Activated T-helper 2 cell treated with anti-CD3 and anti-CD28 coated beads, Interferon-gamma antibody, Interleukin-2, Interleukin-4, amounts not matched to agents 10 μg/mL and 5 μg/mL and 100 μg/mL, durations not matched to agents 14 hours and 24 hours and 36 hours (primary cell): ENCODE measurements at places on chromosomes 13 and 19.

GRCh38 chr19:31109636-31110035, 239.6 kb downstream of the TSHZ3 start:
- DNase-seq = no peak

DNA sequence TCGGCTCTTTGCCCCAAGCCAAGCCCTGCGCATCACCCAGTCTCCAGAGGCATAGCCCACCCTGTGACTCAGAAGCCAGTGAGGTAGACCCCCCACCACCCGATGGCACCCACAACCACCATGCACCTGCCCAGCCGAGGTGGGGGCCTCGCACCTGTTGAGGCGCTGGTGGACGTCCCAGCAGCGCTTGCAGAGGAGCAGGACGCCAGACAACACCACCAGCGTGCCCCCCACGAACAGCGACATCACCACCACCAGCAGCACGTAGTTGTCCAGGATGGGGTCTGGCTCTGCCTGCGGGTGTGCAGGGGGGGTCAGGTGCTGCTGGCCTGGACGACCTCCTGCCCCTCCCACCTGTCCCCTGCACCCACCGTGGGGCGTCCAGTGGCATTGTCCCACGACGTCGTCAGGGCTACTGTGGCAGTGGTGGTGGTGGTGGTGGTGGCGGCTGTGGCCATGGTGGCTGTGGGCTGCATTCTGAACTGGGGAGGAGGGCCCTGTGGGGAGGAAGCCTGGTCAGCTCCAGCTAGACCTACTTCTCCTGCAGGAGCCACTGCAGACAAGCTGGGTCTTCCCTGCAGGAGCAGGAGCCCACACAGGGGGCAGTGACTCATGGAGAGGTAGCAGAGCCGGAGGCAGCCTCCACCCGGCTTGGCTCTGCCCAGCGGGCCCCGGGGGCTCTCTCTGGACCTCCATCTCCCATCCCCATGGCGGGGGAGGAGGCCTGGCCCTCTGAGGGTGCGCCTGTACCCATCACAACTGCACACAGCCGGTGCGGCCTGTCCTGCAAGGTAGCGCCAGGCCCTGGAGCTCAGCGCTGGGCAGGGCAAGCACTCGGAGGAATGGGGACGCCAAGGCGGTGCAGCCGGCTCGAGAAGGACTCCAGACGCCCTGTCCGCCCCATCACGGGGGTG, 1.9 kb downstream of the CBARP start:
- no peak for DNase-seq

GRCh38 chr19:17303940-17304267, 679 bp upstream of the ABHD8 start:
- no peak for DNase-seq

DNA sequence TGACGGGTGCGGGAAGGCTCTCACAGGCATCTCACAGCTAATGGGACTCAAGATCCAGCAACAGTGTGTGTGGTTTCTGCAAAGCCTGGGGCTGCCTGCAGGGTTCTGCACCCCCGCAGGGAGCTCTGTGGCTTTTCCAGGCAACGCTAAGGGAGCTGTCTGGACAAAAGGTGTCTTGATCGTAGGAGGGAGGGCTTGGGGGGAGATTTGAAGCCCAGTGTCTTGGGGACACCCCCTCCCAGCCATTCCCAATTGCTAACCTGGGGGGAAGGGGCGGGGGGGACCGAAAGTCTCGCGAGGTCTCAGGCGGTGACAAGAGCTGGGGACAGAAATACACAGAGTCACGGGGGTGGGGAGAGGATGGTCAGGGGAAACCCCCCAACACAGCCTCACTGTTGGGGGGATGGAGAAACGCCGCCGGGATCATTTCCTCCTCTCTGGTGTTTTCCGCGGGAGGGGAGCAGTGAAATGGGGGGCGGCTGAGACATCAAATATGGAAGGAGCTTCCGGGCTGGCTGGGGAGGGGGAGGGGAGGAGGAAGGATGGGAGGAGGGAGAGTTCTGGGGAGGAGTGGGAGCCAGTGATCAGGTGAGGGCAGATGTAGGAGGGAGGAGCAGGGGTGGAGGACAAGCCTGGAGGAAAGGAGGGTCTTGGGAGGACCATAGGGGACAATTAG, 13.3 kb downstream of the KCNC3 start:
- no peak for DNase-seq

- DNase-seq = no peak
Measured at GRCh38 chr13:76976490-76976889, 15.4 kb upstream of the CLN5 start.

DNA sequence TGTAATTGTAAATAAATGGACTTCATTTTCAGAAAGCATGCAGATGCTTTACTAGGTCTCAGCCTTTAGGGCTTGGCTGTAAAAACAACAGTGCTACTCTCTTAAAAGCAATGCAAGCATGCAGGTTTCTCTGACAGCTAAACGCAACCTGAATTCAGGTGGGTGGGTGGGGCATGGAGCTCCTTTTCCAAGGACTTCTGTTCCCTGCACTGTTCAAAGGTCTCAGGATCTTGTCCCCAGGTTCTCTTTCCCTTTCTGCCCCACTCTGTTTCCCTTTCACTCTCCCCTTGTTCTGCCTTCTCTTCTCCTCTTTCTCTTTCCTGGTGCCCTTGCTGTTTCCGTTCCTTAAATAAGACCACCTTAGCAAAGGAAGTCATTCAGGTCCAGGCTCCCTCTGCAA, 1527.5 kb upstream of the SLC10A2 start:
- no peak for DNase-seq

DNA sequence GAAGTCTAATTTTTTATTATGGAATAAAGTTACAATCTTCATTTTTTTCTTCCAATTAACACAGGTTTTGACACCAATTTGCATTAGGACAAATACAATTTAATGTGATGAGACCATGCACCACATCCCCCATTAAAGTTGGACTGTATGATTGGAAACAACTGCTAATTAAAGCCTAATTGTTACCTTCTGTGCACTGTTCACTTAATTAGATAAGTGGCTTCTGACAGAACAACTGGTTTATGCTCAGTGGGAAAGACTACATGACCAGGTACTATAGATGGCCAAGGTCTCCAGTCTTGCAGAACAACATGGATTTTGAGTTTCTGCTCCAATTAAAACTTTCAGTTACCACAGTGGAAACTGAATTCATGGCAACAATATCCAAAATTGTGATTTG, 198.1 kb downstream of the FGF14 start:
- no peak for DNase-seq

GRCh38 chr13:113978741-113979481, 5.0 kb upstream of the C13orf46 start:
- no peak for DNase-seq

- DNase-seq = no peak
Measured at GRCh38 chr13:113272031-113272430, 25.0 kb upstream of the LAMP1 start.

DNA sequence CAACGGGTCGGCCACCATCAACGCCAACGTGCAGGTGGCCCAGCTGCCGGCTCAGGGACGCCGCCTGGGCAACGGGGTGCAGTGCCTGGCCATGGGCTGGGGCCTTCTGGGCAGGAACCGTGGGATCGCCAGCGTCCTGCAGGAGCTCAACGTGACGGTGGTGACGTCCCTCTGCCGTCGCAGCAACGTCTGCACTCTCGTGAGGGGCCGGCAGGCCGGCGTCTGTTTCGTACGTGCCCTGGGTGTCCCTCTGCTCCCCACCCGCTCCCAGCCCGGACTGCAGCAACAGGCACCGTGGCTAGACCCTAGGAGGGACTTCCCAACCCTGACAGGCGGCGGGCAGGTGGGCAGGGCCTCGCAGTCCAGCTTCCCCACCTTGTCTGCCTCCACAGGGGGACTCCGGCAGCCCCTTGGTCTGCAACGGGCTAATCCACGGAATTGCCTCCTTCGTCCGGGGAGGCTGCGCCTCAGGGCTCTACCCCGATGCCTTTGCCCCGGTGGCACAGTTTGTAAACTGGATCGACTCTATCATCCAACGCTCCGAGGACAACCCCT, 3.5 kb downstream of the ELANE start:
- DNase-seq = no peak

- no peak for DNase-seq
Measured at GRCh38 chr13:76289558-76289957, 596.6 kb downstream of the KCTD12 start.

DNA sequence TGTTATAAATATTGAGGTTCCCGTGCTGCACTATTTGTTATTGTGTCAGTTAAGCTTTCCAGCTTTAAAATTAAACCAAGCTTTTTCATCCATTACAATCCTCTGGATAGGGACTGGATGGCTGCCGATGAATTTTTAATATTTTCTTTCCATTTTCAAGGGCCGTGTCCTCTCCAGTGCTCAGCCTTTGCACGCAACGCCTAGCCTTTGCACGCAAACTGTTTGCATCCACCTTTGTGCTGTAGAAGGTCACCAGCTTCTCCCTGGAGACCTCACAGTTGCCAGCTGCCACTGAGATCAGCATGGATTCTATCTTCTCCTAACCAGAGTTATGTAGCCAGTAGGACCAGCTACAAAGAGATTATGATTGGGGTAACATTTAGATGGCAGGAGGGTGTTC, 240.5 kb downstream of the SLC7A1 start:
- DNase-seq = no peak

- DNase-seq = no peak
Measured at GRCh38 chr13:89136678-89137077, 1465.5 kb downstream of the SLITRK5 start.

DNA sequence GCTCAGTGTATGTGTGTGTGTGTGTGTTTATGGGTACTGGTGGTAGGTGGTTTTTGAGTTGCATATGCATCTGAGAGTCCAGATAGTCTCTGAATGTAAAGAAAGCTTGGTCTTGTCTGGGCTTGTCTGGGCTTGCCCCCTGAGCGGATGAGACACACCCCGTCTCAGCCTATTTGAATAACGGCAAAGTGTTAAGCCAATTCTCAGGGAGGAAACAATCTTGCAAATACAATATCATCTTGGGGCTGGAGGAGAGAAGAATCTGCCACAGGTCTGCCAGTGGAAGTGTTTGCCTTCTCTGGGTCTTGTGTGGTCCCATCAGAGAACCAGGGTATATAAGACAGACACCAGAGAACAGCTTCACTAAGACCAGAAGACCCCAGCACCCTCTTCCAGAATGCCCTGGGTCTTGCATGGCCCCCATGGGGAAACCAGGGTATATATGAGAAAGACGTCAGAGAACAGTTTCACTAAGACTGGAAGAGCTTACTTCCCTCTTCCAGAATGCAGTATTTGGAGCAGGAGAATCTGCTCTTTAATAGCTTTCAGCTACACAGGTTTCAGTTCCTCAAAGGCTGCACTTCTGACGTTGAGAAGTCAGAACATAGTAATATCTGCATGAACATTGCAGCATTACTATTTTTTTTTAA, 13.3 kb downstream of the CD70 start:
- DNase-seq = no peak

DNA sequence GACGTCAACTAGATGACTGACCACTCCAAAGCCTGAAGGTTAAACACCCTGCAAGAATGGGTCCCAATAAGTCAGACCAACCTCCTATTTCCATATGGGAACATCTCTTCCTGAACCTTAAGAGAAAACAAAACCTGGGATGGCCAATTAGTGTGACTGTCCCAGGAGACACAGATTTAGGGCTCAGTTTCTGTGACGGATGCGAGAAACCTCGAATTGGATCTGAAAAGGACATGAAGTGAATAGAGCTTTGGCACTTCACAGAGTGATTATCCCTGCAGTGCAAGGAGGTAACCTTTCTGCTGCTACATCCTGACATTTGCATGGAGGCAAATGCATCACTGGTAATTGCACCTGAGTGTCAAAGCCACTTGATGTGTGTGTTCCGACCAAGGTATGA, 442.2 kb upstream of the KLF12 start:
- DNase-seq = no peak

- DNase-seq = no peak
Measured at GRCh38 chr13:107778094-107778493, 437.2 kb downstream of the LIG4 start.

DNA sequence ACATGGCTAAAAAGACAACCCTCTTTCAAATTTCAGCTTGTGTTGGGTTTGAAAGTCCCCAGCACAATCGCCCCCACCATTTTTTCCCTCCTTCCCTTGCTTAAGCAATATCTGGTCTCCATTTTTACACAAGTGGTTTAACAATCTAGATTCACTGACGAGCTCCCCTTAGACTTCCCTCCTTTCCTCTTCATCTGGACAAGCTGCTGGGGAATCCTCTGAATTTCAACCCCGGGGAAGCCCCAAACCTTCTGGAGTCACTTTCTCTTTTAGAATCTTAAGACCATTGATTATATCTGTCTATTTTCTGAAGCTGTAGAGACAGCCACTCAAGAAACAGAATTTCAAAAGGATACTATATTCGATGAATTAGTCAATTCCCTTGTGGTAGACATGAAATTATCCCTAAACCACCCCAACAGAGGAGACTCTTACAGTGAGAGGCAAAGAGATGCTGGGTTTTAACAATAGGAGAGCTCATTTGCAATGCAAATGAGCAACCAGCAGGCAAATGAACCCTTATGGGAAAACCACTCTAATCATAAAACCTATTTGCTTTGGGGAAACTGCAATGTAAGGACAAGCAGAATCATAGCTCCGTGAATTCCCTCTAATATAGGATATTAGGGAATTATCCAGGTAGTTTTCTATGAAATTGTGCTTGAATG, 78.9 kb downstream of the TEX26 start:
- DNase-seq = no peak

DNA sequence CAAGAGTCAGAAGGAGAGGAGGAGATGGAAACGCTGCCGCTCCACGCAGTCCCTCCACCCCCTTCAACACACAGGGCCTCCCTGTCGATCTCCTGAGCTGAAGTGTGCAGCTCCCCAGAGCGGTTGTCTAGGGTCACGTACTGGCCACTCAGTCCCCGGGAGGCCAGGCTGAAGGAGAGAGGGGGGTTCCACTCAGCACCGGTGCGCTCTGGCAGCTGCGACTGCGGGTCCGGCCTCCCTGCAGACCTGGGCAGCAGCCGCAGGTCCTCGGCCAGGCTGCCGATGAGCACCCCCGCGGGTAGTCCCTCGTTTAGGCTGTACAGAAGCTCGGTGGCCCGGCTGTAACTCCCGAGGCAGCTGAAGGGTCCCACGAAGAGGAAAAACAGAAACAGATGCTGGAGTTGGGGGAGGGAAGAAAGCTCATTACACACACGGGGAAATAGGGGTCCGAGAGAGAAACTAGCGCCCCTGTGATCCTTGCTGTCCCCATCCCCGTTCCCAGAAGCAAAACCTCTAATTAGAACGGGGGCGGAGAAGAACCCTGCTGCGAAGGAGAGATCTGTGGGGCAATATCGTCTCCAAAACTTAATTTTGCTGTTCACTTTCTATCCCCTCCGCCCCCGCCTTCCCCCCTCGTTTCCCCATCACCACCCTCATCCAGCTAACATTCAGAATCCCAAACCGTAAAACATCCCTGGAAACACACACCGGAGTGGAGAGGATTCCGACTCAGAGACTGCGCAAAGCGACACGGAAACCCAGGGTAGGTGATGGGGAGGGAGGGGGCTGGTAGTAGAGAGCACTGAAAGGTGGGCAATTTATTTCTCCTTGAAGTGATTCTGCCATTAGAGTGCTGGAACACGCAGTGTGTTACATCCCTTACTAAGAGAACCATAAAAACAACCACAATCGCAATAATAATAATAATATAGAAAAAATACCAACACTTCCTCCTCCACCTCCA, 1.8 kb downstream of the PCDH20 start:
- no peak for DNase-seq

GRCh38 chr19:52910648-52911047, 12.6 kb downstream of the ZNF888 start:
- DNase-seq = no peak
